Stimulated activated CD4-positive, alpha-beta T cell treated with anti-CD3 and anti-CD28 coated beads, TNF-alpha, amount 100 ng/mL, for 4 hours (primary cell): ENCODE measurements at places on chromosomes 12 and 14.

GRCh38 chr14:50085570-50086320, 30.6 kb downstream of the VCPKMT start:
- DNase-seq = no peak

GRCh38 chr14:22526218-22526617, 62.8 kb downstream of the DAD1 start:
- DNase-seq = no peak

GRCh38 chr12:50545786-50546185, 41.0 kb downstream of the DIP2B start:
- no peak for DNase-seq

DNA sequence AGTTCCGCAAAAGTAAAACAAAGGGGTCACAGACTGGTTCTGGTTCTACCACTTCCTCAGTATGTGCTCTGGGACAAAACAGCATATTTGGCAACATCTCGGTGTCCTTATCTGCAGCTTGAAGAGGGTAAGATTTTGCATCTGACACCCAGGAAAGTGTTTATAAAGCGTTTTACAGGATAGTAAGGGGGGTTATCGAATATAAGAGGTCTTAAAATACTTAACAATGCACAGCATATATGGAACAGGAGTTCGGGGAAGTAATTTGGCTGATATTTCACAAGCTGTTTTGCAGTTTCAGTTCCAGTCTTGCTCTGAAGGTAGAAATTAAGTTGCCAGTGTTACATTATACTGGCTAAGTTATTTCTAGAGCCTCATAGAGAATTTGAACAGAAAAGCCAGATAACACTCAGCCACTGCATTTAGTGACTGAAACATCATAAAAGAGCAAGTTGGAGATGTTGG, 904 bp upstream of the MAP4K5 start:
- no peak for DNase-seq

DNA sequence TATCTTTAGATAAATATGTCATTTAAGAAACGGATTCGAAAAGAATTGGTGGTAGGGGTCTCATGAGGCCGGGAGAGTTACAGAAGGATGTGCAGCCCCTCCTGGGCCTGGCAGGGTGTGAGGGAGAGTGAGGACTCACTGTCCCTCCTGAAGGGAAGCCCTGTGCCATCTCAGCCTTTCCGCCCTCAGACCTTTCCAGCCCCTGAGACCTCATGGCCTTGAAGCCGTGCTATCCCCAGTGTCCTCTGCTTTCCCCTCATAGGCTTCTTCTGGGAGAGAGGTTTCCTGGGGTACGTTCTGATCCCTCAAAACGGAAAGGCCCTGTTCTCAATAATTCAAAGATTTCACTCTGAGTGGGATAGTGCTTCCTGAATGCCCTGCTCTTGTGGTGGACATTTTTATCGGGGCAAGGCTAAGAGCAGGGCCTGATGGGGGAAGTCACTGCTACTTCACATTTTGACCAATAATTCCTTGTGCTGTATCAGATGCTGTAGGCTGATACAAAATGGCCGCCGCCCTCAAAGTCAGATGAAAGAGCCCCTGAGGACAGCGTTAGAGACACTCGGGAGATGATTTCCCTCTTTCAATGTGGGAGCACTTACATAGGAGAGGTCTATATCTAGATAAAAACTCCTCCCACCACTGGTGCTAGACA, 1.3 kb downstream of the CD4 start:
- no peak for DNase-seq

DNA sequence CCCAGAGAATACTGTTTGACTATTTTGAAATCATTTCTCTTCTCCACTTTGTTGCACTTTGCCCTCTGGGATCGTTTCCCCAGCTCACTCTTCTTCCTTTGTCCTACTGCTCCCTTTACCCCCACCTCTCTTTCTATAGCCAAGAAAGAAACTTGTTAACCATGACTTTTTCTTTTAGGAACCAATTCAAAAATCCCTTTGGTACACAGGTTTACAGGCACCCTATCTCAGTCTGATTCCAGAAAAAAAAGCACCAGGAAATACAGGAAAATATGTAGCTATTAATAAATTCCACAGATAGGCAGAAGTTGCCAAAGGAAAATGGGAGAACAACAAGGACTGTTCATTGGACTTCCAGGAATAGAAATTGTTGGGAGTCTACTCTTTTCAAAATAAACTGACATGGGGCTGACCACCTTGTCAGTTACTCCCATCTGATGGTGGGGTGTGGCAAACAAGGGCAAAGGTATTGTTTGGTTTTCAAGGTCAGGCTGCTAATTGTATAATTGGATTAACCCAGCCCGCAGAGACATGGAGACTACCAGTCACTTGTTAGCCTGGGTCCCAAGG, 82.4 kb downstream of the CRADD start:
- DNase-seq = no peak

GRCh38 chr12:132700212-132700822, 10.3 kb upstream of the PGAM5 start:
- DNase-seq = no peak

GRCh38 chr12:7376196-7376595, 67.8 kb downstream of the CD163L1 start:
- no peak for DNase-seq

- no peak for DNase-seq
Observed at GRCh38 chr12:109529691-109530640, 43.3 kb downstream of the MMAB start.

- no peak for DNase-seq
Observed at GRCh38 chr12:93002293-93003054, 73.4 kb upstream of the EEA1 start.

DNA sequence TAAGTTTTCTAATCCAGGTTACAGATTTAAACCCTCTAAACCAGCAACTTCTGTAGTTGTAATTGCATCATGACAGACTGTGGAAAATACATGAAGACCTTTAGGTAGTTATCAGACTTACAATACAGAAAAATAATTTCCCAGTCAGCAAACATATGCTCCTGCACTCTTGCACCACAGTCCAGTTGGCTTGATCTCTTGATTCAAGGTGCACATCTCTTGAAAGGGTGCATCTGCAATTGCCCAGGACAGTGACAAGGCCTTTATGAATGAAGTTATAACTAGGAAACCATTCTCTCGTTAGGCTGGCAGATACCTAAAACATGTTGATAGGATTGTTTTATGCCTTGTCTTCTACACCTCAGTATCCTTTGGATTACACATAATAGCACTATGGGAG, 7.6 kb downstream of the PIWIL1 start:
- DNase-seq = no peak

GRCh38 chr14:102557434-102558226, 34.8 kb upstream of the RCOR1 start:
- DNase-seq = no peak
